Osteocyte (in vitro differentiated cells): ENCODE measurements at places on chromosomes 7 and 10. TPM values are rescaled to one million over a fixed set of nuclear protein-coding genes. Genes with fewer than 3 reads are reported as not detected.
A peak's percentile ranks its signal among the peaks of the same experiment; 100 is the strongest.

RNF148 gene
- total RNA-seq: not detected in 2 replicates

PARD3 gene
- total RNA-seq: 37.2 and 38.5 TPM in 2 replicates

SLC16A9 gene
- total RNA-seq: 0.32 and 0.50 TPM in 2 replicates

CDK13 gene
- 58.7 and 60.6 TPM in 2 replicates for total RNA-seq

FAM180A gene
- total RNA-seq: 0.24 and 0.34 TPM in 2 replicates

- H3K27me3 ChIP-seq: peaks cover 80% of the 10 kb centered on the region
- no peaks in the 10 kb centered on the region for H3K4me1 ChIP-seq
- H3K4me3 ChIP-seq: no peak overlapping the region
- no peak overlapping the region for H3K27ac ChIP-seq
Measured at GRCh38 chr10:78594559-78595268, 474.1 kb upstream of the ZMIZ1 start.

GRCh38 chr7:119783799-119784198 is 489.2 kb upstream of the KCND2 start:
- no peak for DNase-seq
- no peaks in the 10 kb centered on the region for H3K36me3 ChIP-seq
- H3K4me1 ChIP-seq: no peaks in the 10 kb centered on the region
- no peaks in the 10 kb centered on the region for H3K27me3 ChIP-seq
- no peak overlapping the region for H3K4me3 ChIP-seq

DNA sequence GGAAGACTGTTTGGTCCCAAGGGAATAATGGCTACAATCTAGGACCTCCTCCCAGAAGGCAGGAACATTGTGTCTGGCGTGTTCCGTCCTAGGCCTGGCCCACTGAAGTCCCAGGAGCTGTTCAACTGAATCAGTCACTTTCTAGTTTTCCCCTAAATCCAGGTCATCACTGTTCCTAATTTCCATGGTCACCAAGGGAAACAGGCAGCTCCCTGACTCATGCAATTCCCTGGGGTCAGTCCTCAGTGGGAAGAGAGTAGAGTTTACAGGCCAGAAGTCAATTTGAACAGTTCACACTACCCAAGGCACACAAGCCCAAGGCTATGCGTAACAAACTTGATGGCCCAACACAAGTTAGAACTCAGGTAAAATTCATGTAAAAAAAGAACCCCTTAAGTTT is 44.0 kb downstream of the CREB3L2 start:
- peak overlapping the region; percentile 72 for H3K27ac ChIP-seq
- DNase-seq: no peak
- H3K4me1 ChIP-seq: peaks cover 69% of the 10 kb centered on the region

GRCh38 chr10:86127274-86127819 is 239.2 kb downstream of the GRID1 start:
- DNase-seq: no peak
- H3K4me1 ChIP-seq: no peaks in the 10 kb centered on the region
- no peak overlapping the region for H3K27ac ChIP-seq
- H3K27me3 ChIP-seq: no peaks in the 10 kb centered on the region
- H3K4me3 ChIP-seq: no peak overlapping the region
- no peaks in the 10 kb centered on the region for H3K36me3 ChIP-seq

DNA sequence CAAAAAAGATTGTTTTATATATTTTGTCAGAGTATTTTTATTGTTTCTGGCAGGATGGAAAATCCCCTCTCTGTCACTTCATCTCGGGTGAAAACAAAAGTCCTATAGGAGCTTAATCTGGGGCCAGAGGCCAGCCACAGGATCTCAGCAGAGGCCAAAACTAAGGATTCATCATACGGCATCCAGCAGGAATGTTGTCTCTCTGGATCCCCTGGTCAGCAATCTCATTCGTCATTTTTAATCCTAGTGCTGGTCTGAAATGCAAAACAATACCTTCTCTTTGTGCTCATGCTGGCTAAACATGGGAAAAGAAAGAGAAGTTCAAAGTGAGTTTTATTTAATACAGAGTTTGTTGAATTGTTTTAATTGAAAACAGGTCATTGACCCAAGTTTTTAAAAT is 482.5 kb upstream of the AUTS2 start:
- no peaks in the 10 kb centered on the region for H3K36me3 ChIP-seq
- H3K27me3 ChIP-seq: peaks cover 9% of the 10 kb centered on the region
- H3K4me3 ChIP-seq: no peak overlapping the region
- DNase-seq: no peak
- no peaks in the 10 kb centered on the region for H3K4me1 ChIP-seq

DNA sequence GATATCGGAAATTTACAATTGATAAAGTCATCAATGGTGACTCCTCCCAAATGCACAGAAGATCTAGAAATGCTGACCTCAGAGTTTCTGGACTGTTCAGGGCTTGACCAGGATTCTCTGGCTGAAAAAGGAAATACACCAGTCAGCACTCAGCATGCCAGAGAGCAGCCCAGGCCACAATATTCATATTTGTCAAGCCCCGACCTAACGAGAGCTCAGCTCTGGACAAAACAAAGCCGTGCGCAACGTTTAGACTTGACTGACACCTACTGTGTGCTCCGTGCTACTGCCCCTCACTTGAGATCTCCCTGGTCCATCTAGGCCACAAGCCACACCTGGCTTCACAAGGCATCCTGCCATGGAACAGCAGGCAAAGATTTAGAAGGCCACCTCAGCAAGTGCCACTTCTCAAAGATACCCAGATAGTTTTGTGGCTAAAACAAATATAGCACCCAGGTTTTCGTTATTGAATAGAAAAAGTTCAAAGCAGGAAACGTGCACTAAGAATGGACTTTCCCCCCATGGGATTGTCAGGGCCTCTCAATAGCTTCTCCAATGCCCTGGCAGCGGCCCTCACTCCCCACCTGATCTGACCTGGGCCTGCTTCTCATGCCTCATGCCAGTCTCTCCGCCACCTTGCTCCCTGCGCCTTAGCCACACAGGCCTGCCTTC is 218.3 kb downstream of the FAM107B start:
- H3K4me3 ChIP-seq: no peak overlapping the region
- peak overlapping the region; percentile 51 for H3K27ac ChIP-seq
- H3K4me1 ChIP-seq: peaks cover 35% of the 10 kb centered on the region

DNA sequence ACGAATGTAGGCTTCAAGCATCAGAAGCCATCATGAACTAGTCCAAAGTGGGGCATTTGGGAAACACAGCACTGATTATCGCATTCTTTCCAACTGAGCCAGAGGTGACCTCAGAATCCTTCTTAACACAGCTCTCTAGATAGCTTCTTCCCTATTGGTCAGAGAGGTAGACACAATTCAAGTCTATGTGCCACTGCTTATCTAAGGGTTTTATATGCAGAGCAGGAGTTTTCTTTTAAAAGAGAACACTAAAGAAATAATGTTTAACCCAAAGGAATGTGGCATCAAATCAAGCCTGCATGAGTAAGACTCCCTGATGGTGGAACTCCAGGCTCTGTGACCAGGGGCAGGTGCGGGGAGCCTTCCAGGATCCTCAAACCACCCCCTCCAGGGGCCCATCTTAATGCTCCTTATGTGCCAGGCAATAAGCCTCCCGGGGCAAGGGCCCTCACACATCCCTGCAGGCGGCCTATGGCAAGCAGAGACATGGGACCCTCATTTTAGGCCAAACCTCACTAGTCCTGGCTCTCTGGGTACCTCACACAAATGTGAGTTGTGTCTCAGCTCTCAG is 13.8 kb downstream of the HSPA12A start:
- no peak overlapping the region for H3K27ac ChIP-seq
- no peaks in the 10 kb centered on the region for H3K36me3 ChIP-seq
- peaks cover 2% of the 10 kb centered on the region for H3K4me1 ChIP-seq
- no peak for DNase-seq

DNA sequence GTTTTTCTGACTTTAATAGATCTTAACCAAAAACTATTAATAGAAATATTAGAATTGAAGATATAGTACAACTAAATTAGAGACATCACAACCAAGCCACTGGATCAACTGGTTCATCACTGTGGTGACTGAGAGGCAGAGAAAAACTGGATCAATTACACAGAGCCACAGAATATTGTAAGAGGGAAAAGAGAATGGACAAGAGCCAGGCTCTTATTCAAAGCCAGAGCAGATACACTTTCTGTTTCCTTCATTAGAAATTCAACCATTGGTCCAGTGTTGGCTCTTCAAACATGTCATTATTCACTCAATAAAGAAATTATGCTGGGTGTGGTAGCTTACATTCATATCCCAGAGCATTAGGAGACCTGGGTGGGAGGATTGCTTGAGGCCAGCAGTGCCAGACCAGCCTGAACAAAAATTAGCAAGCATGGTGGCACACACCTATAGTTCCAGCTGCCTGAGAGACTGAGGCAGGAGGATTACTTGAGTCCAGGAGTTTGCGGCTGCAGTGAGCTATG is 295.1 kb downstream of the NEBL start:
- no peak for DNase-seq
- no peak overlapping the region for H3K4me3 ChIP-seq
- H3K36me3 ChIP-seq: no peaks in the 10 kb centered on the region
- H3K27ac ChIP-seq: no peak overlapping the region
- no peaks in the 10 kb centered on the region for H3K27me3 ChIP-seq

GRCh38 chr10:31017534-31018355 is 13.9 kb downstream of the ZNF438 start:
- peaks cover 3% of the 10 kb centered on the region for H3K36me3 ChIP-seq
- no peak overlapping the region for H3K27ac ChIP-seq
- H3K27me3 ChIP-seq: no peaks in the 10 kb centered on the region
- no peak overlapping the region for H3K4me3 ChIP-seq
- DNase-seq: no peak

GRCh38 chr10:34959786-34960185 is 130.4 kb downstream of the CUL2 start:
- H3K4me3 ChIP-seq: no peak overlapping the region
- no peaks in the 10 kb centered on the region for H3K36me3 ChIP-seq
- no peaks in the 10 kb centered on the region for H3K27me3 ChIP-seq

- peaks cover 11% of the 10 kb centered on the region for H3K36me3 ChIP-seq
- peak overlapping the region; percentile 95 for H3K27ac ChIP-seq
- no peak overlapping the region for H3K4me3 ChIP-seq
- no peaks in the 10 kb centered on the region for H3K27me3 ChIP-seq
Measured at GRCh38 chr10:13788711-13789447, 202.1 kb downstream of the PRPF18 start.

- peak overlapping the region; percentile 67 for H3K27ac ChIP-seq
- no peaks in the 10 kb centered on the region for H3K27me3 ChIP-seq
- no peak for DNase-seq
- peaks cover 18% of the 10 kb centered on the region for H3K4me1 ChIP-seq
- peaks cover 34% of the 10 kb centered on the region for H3K36me3 ChIP-seq
- no peak overlapping the region for H3K4me3 ChIP-seq
Measured at GRCh38 chr7:5755704-5756504, 25.6 kb downstream of the RNF216 start.

DNA sequence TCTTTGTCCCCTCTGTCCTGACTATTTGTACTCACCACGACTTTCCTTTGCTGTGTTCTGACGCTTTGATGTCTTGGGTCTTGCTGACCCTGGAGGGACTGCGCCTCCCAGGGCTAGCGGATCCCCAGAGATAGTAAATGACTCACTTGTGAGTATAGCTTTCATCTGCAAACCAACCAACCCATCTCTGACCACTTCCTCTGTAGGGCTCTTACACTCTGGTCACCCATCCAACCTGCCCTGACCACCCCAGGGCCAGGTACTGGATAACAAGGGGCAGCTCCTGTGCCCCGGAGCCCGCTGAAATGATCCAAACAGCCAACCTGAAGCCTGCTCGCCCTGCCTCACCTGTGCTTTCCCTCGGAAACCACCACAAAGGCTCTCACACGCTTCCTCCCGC is 125.2 kb upstream of the CARD11 start:
- no peaks in the 10 kb centered on the region for H3K36me3 ChIP-seq
- H3K27me3 ChIP-seq: peaks cover 51% of the 10 kb centered on the region
- no peak for DNase-seq

- H3K4me3 ChIP-seq: no peak overlapping the region
- H3K36me3 ChIP-seq: no peaks in the 10 kb centered on the region
- H3K27ac ChIP-seq: no peak overlapping the region
- H3K4me1 ChIP-seq: no peaks in the 10 kb centered on the region
Measured at GRCh38 chr7:71403202-71403946, 271.4 kb downstream of the GALNT17 start.

- H3K4me3 ChIP-seq: no peak overlapping the region
- peaks cover 4% of the 10 kb centered on the region for H3K4me1 ChIP-seq
- H3K36me3 ChIP-seq: no peaks in the 10 kb centered on the region
- no peak overlapping the region for H3K27ac ChIP-seq
- peaks cover 18% of the 10 kb centered on the region for H3K27me3 ChIP-seq
Measured at GRCh38 chr7:150420242-150420641, 30.2 kb upstream of the GIMAP8 start.

GRCh38 chr7:4077980-4078379 is 604.1 kb upstream of the FOXK1 start:
- no peaks in the 10 kb centered on the region for H3K4me1 ChIP-seq
- H3K27me3 ChIP-seq: no peaks in the 10 kb centered on the region
- H3K4me3 ChIP-seq: no peak overlapping the region
- no peaks in the 10 kb centered on the region for H3K36me3 ChIP-seq
- H3K27ac ChIP-seq: no peak overlapping the region

- H3K4me3 ChIP-seq: no peak overlapping the region
- H3K36me3 ChIP-seq: peaks cover 57% of the 10 kb centered on the region
- no peaks in the 10 kb centered on the region for H3K27me3 ChIP-seq
- no peak for DNase-seq
Measured at GRCh38 chr7:6701860-6702259, 4.9 kb downstream of the ZNF12 start.

- no peak overlapping the region for H3K27ac ChIP-seq
- no peak for DNase-seq
- peaks cover 2% of the 10 kb centered on the region for H3K4me1 ChIP-seq
- no peaks in the 10 kb centered on the region for H3K27me3 ChIP-seq
- no peak overlapping the region for H3K4me3 ChIP-seq
- H3K36me3 ChIP-seq: peaks cover 10% of the 10 kb centered on the region
Measured at GRCh38 chr7:17912050-17912449, 28.2 kb downstream of the SNX13 start.
